ENCODE measurements at places on chromosomes 2 and 18.

DNA sequence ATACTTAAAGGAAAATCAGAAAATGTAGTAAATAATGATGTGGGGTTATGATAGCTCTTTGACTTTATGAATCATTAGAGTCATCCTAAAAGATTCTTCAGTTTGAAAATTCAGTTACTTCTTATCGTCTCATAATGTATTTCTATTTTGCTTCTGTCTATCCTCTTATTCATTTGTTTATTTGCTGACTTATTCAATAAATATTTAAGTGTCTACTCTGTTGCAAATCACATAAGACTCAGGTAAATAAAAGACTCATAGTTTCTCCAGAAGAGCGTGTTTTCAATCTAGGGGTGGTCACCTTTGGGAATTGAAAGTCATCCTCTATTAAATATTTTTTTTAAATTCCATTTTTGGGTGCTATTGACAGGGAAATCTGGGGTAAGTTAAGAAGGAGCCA is 69.1 kb upstream of the RBMS1 start:
- DNase-seq: no peak

DNA sequence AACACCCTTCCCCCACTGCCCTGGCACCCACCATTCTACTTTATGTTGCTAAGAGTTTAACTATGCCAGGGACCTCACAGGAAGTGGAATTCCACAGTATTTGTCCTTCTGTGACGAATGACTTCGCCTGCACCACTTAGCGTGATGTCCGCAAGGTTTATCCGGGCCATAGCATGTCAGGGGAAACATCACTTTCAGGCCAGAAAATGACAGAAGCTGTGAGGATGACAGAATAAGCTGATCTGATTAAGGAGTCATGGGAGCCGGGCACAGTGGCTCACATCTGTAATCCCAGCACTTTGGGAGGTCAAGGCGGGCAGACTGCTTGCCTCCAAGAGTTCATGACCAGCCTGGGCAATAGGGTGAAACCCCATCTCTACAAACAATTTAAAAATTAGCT is 248.8 kb downstream of the EIPR1 start:
- no peak for DNase-seq

DNA sequence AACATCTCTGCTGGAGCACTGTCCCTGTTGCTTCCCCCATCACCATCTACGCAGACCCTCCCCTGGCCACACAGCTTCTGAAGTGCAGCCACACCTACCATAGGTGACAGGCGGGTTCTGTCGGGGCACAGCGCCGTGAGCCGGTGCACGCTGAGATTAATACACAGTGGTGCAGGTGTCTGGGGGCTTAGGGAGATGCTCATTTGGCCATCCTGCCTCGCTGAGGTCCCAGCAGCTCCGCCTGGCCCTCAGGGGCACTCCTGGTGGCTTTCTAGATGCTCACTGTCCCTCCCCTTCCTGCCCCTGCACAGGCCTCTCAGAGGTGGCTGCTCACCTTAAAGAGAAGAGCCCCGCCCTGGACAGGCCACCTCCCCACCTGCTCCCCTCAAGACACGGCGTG is 18.9 kb upstream of the RPL31 start:
- no peak for DNase-seq

- DNase-seq: no peak
These were observed 57.0 kb downstream of the ZNF407 start for GRCh38 chr18:74654638-74655037.

DNA sequence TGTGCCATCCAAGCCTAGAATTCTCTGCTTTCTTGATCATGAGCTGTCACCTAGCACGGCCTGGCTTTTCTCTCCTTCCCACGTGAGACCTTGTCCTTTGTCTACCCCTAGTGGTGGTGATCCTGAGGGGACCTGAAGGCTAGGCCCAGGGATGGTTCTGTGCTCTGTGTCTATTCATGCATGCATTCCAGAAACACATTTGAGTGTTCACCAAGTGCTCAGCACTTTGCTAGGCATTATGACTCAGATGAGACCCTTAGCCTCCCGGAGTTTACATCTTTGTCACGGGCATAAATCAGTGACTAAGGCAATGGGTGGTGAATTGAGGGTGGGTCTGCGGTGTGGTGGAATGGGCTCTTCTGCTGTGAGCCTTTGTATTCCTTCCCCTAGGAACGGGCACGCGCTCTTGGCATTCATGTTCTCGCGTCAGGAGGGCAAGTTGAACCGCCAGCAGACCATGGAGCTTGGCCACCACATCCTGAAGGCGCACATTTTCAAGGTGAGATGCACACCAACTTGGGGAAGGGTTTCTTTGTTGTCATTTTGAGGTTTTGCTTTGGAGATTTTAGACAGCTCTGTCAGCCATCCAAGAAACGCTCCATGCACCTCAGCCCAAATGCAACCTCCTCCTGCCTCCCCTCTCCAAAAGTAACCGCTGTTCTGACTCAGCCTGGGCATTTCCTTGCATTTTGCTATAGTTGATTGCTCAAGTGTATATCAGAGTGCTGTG is 100.9 kb downstream of the WDSUB1 start:
- peak; percentile 34 for DNase-seq

GRCh38 chr2:38512211-38512610 is 90.5 kb downstream of the HNRNPLL start:
- DNase-seq: no peak

- no peak for DNase-seq
These were observed 100.2 kb downstream of the BCL11A start for GRCh38 chr2:60453301-60453700.

- DNase-seq: no peak
These were observed 26.6 kb downstream of the LPIN2 start for GRCh38 chr18:2986150-2986865.

DNA sequence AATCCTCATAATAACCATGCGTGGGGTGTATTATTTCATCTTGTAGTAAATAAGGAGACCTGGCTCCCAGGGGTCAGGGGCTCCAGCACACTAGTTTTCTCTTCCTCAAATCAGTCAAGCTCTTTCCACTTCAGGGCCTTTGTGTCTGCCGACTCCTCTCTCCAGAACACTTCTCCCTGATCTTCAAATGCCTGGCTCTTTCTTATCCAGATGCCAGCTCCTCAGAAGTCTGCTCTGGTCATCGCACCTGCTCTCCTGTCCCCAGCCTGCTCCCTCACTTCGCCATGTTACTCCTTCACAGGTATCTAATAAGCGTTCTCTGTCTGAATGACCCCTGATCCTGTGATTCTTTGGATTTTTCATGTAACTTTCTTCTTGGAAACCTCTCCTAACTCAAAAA is 62.0 kb downstream of the GYPC start:
- no peak for DNase-seq

DNA sequence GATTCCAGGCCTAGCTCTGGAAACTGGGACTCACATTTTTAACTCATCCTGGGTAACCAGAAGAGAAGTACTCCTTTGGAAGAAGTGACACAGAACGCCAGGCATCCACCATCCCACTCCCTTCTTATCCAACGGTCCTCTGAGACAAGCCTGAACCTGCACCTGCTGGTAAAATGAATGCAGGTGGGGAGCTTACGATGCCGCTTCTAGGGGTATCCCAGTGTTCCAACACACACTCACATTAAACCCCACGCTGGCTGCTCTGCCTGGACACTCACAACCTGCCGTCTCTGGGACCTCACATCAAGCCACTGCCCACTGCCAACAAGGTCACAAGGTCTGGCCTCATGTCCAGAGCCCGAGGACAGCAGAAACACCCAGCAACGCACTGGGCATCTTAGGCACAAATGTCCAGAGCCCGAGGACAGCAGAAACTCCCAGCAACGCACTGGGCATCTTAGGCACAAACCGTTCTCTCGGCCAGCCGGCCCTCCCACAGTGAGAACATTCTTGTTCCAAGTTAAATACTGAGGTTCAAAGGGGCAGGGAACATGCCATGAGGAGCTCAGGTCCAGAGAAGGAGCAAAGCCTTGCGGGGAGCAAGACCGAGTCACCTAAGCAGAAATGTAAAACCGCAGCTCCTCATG is 9.9 kb downstream of the SLC66A2 start:
- DNase-seq: no peak

DNA sequence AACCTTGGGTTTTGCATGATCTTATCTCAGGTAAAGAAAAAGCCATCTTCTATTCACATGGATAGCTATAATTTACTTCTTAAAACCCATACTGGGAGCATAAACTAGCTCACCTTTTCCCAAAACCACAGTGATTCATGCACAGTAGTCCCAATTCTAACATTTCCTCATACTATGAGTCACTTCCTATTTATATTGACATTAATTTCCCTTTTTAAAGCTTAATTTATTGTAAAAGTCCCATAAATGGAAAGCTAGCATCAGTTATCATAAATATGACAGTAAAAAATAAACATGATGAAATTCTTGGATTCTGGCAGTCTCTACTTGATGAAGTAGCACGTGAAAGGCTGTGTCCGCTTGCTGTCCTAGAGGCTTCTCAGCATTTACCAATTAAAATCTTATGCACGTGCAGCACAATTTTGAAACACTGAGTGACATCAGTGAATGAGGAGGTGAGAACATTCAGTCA is 180.1 kb downstream of the CDH2 start:
- DNase-seq: no peak

GRCh38 chr2:6639929-6640620 is 225.6 kb downstream of the CMPK2 start:
- no peak for DNase-seq

GRCh38 chr18:54671291-54671881 is 80.3 kb downstream of the DYNAP start:
- DNase-seq: peak; percentile 38
